Fibroblast of skin of right quadriceps (primary cell): ENCODE measurements at places on chromosomes 12 and 14.

DNA sequence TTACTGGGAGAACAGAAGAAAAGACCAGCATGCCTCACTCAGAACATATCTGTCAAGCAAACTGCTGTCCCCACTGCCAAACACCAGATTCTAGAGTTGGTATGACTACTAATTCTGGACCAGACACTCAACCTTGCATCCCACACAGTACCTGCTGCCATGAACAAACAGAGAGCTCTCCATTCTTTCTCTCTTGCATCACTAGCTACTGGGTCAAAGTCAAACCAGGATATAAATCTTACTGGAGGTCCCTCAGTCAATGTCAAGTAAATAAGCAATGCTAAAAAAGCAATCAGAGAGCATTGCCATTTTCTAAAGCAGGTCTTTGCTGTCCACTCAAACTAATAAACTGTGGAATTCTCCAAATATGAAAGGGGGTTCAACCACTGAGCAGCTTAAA, 452.4 kb upstream of the SEL1L start:
- no peak for DNase-seq

DNA sequence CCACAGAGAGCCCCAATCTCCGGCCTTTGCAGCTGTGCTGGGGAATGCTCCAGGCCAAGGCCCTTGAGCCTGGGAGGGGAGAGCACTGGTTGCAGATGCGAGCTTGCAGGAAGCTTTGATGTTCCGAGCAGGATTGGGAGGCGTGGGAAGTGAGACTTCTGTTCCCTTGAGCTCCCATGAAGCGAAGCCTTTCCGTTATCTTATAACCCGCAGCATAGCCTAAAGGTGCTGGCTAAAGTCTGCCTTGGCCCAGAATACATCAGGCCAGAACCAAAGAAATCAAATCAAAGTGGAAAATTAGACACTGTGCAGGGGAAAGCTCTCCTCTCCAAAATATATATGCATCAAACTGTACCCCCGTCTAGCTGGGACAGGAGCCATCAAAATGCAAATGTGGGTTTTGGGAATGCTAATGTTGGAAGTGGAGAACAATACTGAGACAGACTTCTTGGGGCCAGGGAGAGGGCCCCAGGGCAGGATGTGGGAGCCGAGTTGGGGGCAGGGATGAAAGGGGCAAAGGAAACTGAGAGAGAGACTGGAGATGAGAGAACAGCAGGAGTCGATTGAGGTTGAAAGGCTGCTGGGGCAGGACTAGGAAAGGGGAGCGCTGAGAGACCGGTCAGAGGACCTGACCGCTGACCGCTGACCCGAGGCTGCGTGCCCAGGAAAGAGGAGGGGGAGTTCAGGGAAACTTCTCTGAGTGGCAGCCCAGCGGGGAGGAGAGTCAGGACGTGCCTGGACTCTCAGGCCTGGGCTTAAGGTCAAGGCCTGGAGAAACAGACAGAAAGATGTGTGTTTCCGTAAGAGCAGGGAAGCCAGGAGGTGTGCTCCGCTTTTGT, 152.2 kb upstream of the PARP11 start:
- no peak for DNase-seq

- peak; percentile 57 for DNase-seq
Measured at GRCh38 chr14:23910101-23910875, 43.3 kb upstream of the DHRS4 start.

- no peak for DNase-seq
Measured at GRCh38 chr14:104717646-104718045, 6.4 kb upstream of the ADSS1 start.

- no peak for DNase-seq
Measured at GRCh38 chr12:51771008-51771407, 77.5 kb downstream of the FIGNL2 start.

- no peak for DNase-seq
Measured at GRCh38 chr12:85979641-85980040, 105.5 kb downstream of the NTS start.

DNA sequence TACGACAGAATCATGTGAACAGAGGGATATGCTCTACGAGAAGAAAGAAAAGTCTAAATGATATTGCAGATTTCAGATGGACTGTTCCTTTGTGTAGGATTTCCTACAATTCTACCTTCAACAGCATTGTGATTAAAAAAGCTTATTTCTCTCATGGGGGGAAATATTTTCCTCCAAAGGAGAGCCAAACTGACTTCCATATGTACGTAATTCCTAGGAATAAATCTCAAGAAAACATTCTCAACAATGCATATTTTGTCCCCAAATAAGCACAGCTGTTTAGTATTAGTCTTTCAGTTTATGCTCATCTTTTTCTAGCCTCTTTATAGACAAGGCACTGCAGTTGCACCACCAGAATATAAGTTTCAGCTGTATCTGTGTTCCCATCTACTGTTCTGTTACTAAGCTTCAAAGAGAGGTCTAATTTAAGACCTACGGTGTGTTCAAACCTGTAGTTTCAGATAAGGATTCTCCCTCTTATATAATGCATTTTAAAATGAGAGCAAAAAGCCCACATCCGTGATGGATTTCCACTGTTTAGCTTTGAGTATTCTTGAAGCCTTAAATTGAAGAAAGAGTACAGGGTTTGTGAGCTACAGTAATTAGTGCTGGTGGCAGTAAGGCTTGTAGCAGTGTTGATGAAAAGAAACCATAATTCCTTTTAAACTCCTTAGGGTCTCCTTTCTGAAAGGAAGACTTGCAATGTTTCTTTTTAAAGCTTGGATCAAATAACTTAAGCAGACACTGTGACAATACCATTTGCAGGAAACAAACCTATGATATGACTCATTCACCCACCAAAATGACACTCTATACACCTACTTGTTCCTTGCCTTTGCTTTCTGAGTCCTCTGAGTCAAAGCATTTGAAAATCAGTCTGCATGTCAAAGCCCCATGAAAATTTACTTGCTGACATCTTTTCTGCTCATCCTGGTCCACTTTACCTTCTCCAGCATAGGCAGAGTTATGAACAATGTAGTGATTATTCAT, 754.1 kb downstream of the NOVA1 start:
- DNase-seq, result no peak

- DNase-seq, result no peak
Measured at GRCh38 chr14:52380294-52380693, 66.2 kb downstream of the PTGER2 start.

DNA sequence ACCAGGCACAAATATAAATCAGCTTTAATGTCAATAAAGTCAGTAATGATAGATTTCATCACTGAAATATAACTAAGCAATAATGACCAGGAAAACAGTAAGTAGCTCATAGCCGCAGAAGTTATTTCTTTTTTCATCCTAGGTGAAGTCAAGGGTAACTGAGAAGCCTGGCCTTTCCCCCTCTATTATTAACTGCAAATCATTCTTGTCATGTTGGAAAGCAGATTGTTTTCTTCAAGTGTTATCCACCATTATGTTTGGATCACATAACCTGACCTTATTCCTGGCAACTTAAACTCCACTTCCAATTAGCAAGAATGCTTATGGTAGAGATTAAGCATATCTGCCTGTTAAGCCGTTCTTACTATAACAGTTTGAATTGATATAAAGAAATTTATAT, 603.4 kb upstream of the FOXG1 start:
- DNase-seq, result no peak

DNA sequence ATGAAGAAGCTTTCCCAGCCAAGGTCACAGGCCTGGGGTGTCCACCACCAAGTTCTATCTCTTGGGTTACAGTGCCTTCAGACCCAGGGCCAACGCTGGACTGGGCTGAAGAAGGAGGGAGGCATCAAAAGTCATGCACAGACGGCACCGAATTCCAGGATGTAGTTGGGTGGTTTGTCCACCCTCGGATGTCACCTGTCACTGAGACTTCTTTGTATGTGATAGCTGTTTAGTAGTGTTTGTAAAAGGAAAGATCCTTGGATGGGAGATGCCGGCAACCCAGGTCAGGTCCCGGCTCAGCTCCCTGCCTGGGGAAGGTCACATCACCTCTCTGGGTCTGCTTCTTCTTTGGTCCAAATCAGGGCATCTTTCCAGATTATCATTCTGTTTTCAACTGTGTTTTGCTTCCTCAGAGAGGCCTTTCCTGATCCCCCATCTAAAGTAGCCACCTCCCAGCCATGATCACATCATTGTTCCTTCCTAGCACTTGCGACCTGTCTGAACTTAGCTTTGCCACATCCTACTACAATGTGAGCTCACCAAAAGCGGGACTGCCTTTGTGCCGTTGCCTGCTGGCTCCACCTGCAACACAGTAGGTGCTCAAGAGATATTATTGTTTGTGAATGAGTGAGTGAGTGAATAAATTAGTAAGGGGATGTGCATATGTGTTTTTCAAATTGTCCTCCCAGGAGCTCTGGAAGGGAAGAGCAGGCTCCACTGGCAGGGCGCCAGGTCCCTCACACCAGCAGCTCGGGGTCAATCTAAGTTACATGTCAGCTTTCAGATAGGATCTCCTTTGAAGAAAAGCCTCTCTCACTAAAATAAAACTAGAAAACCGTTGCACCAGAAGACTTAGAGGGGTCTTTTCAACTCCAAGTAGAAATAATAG, 2.1 kb downstream of the TSPAN11 start:
- no peak for DNase-seq

DNA sequence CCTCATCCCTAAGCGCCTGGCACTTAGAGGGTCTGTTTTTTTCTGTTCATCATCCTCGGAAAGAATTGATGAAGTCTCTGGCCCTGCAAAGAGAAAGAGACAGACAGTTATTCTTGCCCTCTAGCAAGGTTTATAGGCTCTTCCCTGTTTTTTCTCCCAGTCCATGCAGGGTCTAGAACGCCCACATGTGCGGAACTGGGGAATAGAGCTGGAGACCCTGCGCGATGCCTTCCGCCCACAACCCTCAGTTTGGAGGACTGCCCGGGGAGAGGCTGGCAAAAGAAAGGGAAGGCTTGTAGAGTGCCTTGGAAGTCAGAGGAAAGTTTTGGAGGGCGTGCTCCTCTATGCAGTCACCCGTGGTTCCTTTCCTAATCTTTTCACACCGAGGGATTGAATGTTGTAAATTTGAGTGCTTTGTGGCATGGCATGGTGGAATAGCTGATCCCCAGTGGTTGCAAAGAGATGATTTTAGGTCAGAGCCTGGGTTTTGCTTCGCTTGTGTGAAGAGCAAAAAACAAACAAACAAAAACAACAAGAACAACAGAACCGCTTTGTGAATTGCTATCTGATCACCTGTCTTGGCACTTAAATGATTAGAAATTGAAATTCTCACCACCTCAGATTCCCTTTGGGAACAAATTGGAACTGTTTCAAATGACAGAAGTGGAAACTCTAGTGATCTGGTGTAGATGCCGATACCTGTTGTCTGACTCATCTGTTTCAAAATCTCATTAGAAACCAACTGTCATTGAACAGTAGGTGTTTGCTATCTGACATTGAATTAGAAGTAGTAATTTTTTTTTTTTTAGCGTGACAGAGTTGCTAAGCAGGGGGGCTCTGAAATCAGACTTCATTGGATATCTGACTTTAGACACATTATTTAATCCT, 947 bp downstream of the GAS2L3 start:
- peak; percentile 9 for DNase-seq

DNA sequence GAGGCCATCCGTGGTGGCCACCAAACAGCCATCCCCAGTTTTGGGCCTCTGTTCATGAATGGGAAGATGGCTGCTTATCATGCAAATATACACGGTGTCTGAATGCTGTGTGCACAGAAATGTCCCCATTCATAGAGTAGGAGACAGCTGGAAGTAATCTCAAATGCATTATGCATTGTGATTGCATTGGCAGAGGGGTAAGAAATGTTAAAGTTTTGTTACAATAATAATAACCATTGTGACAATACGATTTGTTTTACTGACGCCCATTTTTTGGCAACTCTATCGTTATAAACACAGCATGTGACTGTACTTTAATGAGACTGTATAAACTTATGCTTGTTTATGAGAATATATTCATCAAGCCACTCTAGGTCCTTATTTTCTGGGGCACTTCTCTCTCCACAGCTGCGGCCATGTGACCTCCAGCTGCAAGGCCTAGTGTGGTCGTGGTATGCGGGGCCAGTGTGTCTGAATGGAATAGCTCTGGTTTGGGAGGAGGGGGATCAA, 474.3 kb downstream of the VRK1 start:
- DNase-seq, result no peak

- DNase-seq, result no peak
Measured at GRCh38 chr14:102750376-102750775, 26.9 kb upstream of the TRAF3 start.

DNA sequence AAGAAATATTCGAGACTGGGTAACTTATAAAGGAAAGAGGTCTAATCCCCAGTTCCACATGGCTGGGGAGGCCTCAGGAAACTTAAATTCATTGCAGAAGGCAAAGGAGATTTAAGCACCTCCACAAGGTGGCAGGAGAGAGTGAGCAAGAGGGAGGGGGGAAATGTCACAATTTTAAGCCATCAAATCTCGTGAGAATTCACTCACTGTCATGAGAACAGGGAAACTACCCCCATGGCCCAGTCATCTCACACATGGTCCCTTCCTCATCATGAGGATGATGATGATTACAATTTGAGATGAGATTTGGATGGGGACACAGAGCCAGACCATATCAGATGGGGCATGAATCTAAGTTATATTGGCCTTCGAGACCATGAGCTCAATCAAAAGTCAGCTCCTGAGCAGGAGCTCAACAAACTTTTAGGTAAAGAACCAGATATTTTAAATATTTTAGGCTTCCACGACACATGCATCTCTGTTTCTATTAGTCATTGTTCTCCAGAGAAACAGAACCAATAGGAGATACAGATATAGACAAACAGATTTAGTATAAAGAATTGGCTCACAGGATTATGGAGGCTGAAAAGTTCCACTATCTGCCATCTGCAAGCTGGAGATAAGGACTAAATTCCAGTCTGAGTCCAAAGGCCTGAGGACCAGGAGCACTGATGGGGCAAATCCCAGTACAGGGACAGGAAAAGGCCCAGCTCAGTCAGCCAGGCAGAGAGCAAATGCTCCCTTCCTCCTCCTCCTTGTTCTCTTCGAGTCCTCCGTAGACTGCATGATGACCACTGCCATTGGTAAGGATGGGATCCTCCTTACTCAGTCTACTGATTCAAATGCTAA, 24.9 kb downstream of the DGLUCY start:
- DNase-seq, result no peak

DNA sequence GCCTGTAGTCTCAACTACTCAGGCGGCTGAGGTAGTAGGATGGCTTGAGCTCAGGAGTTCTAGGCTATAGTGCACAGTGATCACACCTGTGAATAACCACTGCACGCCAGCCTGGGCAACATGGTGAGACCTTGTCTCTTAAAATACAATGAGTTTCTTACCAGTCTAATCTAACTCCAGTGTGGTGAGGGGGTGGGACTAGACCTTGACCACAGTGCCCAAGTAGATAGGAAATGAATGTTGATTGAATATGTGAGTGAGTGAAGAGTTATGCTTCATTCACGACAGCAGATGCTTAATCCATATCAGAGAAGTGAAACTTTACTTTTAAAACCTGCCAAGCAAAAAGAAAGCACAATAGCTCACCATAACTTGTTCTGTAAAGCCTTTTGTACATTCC, 11.2 kb upstream of the AK7 start:
- no peak for DNase-seq

GRCh38 chr12:117018276-117018675, 80.9 kb downstream of the TESC start:
- DNase-seq, result no peak
